ENCODE measurements at places on chromosomes 6 and 20. TPM values are rescaled to one million over a fixed set of nuclear protein-coding genes. Genes with fewer than 3 reads are reported as not detected.

DNA sequence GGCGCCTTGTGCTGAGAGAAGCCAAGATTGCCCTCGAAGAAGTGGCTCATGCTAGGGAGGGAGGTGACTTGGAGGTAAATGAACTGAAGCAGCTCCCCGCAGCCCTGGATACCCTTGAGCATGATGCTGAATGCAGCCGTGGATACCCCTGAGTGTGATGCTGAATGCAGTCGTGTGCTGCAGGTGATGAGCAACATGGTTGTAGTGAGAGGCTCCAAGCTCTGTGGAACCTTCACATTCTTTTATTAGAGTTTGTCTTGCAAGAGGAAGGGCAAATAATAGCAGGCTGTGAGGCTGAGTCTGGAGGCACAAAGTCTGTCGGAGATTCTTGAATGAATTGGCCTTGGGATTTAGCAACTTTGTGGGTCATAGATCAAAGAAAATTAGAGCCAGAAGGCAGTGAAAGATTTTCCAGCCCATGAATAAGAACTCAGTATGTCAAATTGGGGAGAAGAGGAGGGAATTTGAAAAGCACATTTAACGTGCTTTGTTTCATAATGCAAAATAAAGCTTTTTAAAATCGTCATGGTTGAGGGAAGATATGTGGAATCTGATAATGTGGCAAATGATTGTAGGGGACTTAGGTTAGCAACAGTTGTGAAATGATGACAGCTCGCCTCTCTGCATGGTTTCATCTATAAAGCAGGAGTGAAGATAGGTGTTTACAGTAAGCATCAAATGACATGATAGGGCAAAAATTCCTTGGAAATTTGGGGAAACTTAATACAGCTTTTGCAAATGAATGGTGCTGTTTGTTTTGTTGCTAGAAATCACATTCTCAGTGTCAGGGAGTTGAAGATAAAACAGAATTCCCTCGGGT, 120.1 kb upstream of the TIAM2 start:
- DNase-seq, result no peak

- DNase-seq, result no peak
These were observed 70.3 kb upstream of the HEY2 start for GRCh38 chr6:125679128-125679527.

GRCh38 chr6:108574457-108575141, 13.9 kb downstream of the FOXO3 start:
- no peak for DNase-seq

Gene NKX2-2
- total RNA-seq, result not detected

Gene SCRT2
- not detected for total RNA-seq

Gene CFAP61
- not detected for total RNA-seq

Measured in mammary epithelial cell (primary cell).